ENCODE measurements at places on chromosomes 1 and 21. TPM values are rescaled to one million over a fixed set of nuclear protein-coding genes. Genes with fewer than 3 reads are reported as not detected.

The PLA2G2D gene
- not detected for total RNA-seq

The PTGS2 gene
- total RNA-seq, result 10.0 TPM

GRCh38 chr21:35171385-35171784 is 122.3 kb upstream of the RUNX1 start:
- no peak for DNase-seq

GRCh38 chr1:107894605-107895004 is 70.4 kb downstream of the VAV3 start:
- DNase-seq, result no peak

The GPR25 gene
- total RNA-seq, result not detected
